ENCODE measurements at places on chromosomes 1 and 21.

DNA sequence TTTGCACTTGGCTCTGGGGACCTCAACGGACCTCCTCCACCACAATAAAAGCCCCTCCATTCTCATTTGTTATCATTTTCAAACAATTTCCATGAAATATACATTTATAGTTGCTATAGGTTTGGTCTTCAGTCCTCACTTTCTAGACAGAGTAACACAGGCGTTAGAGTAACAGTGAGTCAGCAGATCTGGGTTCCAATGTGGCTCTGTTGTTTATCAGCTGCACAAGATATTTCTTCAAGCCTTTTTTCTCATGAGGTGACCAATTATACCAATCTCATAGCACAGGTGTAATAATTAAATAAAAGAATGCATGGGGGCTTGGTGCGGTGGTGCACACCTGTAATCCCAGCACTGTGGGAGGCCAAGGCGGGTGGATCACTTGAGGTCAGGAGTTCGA, 32.8 kb upstream of the PSMB2 start:
- no peak for DNase-seq

DNA sequence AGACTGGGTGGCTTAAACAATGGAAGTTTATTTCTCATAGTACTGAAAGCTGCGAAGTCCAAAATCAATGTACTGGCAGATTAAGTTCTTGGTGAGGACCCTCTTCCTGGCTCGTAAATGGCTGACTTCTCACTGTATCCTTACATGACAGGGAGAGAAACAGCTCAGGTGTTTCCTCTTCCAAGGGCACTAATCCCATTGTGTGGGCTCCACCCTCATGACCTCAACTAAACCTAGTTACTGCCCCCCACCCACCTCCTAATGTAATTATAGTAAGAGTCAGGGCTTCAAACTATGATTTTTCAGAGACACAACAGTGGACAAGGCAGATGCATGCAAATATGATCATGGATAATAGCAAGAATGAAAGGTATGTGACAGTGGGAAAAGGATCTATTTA, 81.2 kb upstream of the HP1BP3 start:
- DNase-seq = no peak

- DNase-seq = no peak
Observed at GRCh38 chr1:170853867-170854266, 81.5 kb upstream of the MROH9 start.

DNA sequence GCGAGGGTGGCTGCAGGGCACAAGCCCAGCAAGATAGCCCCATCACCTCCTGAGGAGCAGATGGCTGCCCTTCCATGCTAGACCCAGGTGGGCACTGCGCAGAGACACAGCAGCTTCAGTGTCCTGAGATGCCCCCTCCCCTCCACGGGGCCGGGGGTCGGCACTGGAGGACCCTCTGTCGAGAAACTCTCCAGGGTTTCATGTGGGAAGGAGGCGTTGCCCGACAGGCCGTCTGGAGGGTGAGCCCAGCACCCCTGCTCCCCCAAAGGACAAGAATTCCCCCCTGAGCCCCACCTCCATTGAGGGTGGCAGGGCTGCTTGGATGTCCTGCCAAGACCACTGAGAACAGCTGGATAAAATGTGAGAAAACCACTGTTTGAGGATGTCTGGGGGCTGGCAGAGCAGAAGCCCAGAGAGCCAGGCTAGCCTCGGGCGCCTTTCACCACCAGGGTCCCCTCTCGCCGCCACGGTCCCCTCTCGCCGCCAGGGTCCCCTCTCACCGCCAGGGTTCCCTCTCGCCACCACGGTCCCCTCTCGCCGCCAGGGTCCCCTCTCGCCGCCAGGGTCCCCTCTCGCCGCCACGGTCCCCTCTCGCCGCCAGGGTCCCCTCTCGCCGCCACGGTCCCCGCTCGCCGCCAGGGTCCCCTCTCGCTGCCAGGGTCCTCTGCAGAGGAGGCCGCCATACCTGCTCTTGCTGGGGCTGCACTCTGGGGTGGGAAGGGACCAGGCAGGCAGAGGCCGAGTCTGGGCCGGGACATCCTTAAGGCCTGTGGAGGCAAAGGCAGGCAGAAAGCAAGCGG, 44.2 kb downstream of the SLC19A1 start:
- DNase-seq = no peak

DNA sequence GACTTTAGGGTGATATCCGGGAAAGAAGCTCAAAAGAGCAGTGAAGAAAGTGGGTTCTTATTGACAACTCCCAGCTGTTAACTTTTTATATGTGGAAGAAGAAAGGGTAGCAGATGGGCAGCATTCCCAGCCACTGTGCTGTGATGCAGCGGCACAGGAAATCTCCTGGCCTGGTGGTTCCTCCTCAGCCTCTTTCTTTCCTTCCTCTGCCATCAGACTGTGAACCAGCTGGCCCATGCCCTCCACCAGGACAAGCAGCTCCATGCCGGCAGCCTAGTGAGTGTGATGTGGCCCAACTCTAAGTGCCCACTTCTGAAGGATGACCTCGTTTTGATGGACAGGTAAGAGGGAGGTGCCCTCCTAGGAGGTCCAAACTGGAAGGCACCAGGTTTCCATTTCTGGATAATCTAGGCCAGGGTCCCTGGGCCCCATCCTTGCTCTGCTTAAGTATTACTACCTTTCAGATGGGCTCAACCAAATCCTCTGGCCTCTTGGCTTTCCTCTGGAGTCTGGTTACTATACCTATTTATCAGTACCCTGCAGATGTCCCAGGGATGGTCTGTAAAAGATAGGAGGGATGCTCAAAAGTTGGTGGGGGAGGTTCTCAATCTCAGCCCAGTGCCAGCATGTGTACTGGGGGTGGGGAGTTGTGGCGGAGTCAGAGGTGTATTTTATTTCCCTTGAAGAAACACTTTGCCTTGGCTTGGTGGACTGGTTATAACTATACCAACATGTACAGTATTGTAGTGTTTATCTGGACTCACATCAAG, 17.0 kb downstream of the MFN2 start:
- DNase-seq = no peak

DNA sequence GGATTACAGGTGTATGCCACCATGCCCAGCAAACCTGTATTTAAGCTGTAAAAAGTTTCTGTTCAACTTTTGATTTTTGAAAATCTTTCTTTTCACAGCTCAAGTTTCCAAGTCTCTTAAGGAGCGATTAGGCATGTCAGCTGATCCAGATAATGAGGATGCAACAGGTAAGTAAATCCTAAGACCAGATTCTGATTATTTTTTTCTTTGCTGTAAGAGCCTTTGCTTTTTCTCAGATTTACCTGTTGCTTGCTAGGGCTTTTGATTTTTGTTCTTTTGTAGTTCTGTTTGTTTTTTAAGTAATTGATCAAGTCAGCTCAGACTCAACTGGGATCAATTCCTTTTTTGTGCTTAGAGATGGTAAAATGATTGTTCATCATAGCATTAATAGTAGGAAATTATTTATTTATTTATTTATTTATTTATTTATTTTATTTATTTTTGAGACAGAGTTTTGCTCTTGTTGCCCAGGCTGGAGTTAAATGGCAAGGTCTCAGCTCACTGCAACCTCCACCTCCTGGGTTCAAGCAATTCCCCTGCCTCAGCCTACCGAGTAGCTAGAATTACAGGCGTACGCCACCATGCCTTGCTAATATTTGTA, 21.1 kb upstream of the SNRPE start:
- no peak for DNase-seq

GRCh38 chr1:215111916-215112315, 29.4 kb downstream of the KCNK2 start:
- no peak for DNase-seq

- DNase-seq = no peak
Observed at GRCh38 chr1:3705341-3705950, 46.8 kb upstream of the CCDC27 start.

GRCh38 chr1:74908131-74908530, 175.2 kb downstream of the TYW3 start:
- DNase-seq = no peak

Data from PC-9 (cell line).